ENCODE measurements at places on chromosomes 16 and 17. TPM values are rescaled to one million over a fixed set of nuclear protein-coding genes. Genes with fewer than 3 reads are reported as not detected.

Gene ITGAD
- not detected for polyA plus RNA-seq

Gene SLC16A11
- polyA plus RNA-seq = 2.0 TPM

Gene SLC5A2
- polyA plus RNA-seq = 2.5 TPM

Gene MT4
- polyA plus RNA-seq = not detected

Gene FTSJ3
- polyA plus RNA-seq = 24.0 TPM

Gene CDH16
- polyA plus RNA-seq = not detected

Gene SDR42E2
- 0.45 TPM for polyA plus RNA-seq

Gene CHD9NB
- polyA plus RNA-seq = not detected

Gene CLEC18A
- polyA plus RNA-seq = 0.08 TPM

Gene MYCBPAP
- polyA plus RNA-seq = 0.80 TPM

Gene PPY
- not detected for polyA plus RNA-seq

Gene RETREG3
- 131 TPM for polyA plus RNA-seq

Gene PDE6G
- 4.6 TPM for polyA plus RNA-seq

Gene MINK1
- polyA plus RNA-seq = 4.1 TPM

Gene SNX20
- polyA plus RNA-seq = 50.4 TPM

Gene HAGH
- polyA plus RNA-seq = 45.0 TPM

Gene AXIN2
- polyA plus RNA-seq = 6.7 TPM

Gene EVI2B
- 69.5 TPM for polyA plus RNA-seq

Gene PSME3
- polyA plus RNA-seq = 120 TPM

Gene SPAG9
- 2.8 TPM for polyA plus RNA-seq

Gene CMC2
- polyA plus RNA-seq = 80.2 TPM

Gene METTL22
- polyA plus RNA-seq = 6.9 TPM

Gene ZNF205
- not detected for polyA plus RNA-seq

Gene KRTAP2-3
- polyA plus RNA-seq = not detected

Gene CASKIN2
- polyA plus RNA-seq = 0.62 TPM

Gene KRT28
- not detected for polyA plus RNA-seq

Gene KRT31
- not detected for polyA plus RNA-seq

Measured in naive thymus-derived CD8-positive, alpha-beta T cell (primary cell).